ENCODE measurements at places on chromosomes 1 and 21.

GRCh38 chr1:176692988-176693696 is 230.2 kb downstream of the PAPPA2 start:
- no peak for DNase-seq

GRCh38 chr21:30620080-30620479 is 347 bp upstream of the KRTAP20-4 start:
- DNase-seq: no peak

DNA sequence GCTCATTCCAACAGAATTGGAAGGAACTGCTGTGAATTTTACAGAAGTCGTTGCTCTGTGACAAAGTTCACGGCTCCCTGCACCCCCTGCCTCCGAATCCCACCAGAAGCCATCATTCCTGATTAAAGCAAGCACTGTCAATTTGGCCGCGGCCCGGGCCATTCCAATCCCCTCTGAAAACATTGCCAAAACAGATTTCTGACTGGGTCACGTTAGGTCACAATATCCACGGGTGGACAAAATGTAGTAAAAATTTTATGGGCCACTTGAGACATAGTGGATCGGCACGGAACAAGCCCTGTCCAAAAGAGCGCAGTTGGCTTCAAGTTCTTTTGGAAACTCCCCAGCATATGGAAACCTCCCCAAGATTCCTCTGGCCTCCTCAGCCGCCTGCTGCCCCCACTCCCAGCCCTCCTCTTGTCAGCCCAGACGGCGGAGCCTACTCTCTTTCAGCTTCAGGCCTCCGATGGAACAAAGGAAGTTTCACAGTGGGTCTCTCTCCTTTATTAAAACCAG is 67.2 kb upstream of the IFNAR2 start:
- DNase-seq: peak; percentile 27

GRCh38 chr21:15195104-15195503 is 130.3 kb upstream of the NRIP1 start:
- no peak for DNase-seq

DNA sequence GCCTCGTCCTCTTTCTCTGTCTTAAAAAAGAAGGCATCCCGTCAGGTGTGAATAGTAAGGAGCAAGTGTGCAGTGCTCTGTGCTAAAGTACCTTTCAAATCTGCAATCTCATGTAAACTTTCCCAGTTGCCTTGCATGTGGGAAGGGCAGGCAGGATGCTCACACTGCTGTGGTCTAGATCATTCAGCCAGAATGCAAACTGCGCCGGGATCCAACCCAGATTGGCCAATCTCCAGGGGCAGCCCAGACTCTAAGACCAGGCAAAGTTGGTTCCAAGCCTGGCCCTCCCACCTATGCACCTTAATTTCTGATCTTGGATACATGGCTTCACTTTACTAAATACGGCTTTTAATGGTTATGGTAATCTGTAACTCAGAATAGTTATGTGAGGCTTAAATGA is 3.2 kb upstream of the MAP1LC3C start:
- no peak for DNase-seq

DNA sequence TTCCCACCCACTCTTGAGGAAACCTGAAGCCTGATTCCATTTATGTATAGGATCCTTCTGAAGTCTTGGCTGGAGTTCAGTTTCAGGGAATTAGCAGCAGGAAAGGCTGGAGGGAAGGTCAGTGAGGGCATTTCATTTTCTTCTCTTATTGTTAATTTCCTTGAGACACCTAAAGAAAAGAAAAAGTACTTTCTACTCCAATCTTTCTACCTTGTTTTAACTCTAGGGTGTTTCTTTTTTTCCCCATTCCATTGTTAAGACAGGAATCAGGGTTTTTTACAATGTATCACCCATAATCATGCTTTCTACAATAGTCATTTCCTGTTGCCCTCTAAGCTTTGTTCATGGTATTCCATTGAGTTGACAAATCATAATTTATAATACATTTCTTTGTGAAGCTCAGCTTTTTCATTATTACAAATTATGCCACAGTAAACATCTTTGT is 27.4 kb downstream of the SNRPE start:
- DNase-seq: no peak

- DNase-seq: no peak
These were observed 590.4 kb downstream of the PLPP3 start for GRCh38 chr1:55988963-55989452.

GRCh38 chr1:178609015-178609414 is 96.1 kb downstream of the TEX35 start:
- DNase-seq: no peak

DNA sequence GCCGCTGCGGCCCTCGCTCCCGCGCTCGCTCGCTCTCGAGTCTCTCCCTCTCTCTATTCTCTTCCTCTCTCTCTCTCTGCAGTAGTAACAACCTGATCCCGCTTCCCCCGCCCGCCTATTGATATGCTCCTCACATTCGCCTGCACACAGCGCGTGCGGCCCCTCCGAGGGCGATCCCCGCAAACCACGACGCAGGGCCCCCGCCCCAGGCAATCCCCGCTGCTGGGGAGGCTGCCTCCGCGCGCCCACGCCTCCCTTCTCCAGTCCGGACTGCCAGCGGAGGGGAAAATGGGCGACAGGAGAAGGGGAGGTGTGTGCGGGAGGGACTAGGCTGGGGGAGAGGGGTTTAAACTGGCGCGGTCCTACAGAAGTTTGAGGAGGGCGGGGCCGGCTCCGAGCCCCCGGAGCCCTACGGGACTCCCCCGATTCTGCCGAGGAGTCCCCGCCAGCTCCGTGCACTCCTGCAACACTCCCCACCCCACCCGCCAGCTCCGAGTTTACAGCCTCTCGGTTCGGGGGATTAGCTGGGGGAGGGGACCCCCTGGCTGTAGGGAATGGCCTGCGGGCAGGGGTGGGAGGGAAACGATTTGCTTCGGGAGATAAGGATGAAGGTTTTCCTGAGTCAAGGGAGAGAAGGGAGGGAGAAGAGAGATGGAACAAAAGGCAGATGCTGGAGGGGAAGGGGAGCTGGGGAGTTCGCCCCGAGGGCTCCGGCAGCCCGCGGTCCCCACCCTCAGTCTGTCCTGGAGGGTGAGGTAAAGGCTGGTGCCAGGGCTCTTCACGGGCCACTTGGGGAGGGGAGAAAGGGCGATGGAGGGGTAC is 66.6 kb downstream of the SYT2 start:
- no peak for DNase-seq

DNA sequence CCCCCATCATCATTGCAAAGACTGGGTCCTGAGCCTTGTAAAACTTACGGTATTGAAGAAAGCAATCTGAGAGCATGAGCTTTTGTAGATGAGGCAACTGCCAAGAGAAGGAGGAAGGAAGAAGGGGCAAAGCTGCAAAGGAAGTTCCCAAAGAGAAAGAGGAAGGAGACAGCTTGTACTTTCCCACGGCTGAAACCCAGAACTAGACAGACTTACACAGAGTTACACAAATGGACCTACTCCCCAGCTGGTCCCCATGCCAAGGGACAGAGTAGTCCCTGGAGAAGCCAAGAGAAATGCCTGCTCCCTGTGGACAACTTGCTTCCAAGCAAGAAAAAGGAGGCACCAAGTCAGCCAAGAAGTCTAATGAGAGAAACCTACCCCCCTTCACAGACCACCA is 22.6 kb downstream of the SLC5A9 start:
- DNase-seq: no peak

GRCh38 chr1:119086830-119087229 is 53.6 kb downstream of the WARS2 start:
- no peak for DNase-seq

DNA sequence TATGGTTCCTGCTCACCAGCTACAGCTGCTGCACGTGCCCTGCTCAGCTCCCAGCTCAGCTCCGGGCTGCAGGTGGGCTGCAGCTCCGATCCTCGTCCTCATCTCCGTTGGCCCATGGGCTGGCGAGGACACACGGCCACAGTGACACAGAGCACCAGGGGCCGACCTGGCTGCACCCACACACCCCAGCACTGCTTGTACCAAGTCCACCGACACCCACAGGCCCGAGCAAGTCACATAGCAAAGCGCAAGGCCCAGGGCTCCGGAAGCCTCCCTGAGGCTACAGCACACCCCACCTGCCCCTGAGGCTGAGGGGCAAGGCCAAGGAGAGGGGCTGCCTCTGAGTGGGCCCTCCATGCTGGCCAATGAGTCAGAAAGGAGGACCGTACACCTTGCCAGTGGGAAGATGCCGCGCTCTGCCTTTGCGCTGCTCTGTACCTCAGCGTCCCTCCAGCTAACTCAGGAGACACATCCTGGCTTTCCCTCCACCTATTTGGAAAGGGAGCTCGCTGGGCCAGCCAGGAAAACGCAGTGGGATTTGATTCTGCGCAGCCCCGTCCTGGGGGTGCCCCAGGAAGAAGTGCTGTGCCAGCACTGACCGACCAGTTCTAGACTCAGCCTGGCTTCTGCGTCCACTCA is 124.8 kb downstream of the SIK1 start:
- DNase-seq: no peak

GRCh38 chr1:17841944-17842343 is 86.8 kb downstream of the ACTL8 start:
- DNase-seq: no peak

DNA sequence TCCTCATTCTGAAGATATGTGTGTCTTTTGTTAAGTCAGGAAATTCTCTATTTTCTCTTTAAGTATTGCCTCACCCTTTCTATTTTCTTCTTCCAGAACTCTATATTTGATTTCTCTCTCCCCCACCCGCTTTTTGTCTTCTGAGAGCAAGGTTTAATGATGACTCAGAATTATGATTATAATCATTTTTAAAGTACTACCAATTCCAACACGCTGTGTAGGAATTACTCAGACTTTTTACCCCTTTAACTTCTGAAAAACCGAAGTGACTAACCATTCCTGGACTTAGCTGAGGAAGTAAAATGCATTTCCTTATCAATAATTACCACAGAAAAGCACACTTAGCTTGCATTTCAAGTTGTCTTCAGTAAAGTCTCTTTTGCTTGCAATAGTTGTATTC is 20.8 kb upstream of the SCYL3 start:
- no peak for DNase-seq

GRCh38 chr1:224406216-224406615 is 28.4 kb downstream of the WDR26 start:
- no peak for DNase-seq

DNA sequence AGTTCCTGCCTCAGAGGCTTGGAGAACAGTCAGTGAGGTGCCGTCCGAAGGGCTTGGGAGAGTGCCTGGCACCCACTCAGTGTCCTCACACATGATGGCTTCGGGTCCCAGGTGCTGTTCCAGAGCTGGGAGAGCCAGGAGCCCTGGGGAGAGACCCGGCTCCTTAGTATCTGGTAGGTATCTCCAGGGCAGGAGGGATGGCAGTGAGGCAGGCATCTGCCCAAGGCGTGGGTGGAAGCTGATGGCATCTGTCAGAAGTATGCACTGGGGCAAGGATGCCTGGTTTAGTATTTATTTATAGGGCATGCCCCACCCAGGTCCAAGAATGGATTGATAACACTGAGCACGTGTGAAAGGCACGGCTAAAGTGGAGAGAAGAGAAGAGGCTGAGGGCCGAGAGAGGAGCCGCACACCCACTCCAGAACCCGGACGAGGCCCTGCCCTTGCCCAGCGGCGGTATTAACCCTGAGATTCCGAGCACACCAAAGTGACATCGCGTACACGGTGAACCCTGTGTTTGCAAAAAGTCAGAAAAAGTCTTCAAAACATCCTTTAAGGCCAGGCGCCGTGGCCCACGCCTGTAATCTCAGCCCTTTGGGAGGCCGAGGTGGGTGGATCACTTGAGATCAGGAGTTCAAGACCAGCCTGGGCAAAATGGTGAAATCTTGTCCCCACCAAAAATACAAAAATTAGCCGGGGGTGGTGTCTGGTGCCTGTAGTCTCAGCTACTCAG is 2.4 kb downstream of the TP73 start:
- DNase-seq: no peak

GRCh38 chr1:6686294-6686693 is 15.3 kb downstream of the DNAJC11 start:
- no peak for DNase-seq

GRCh38 chr1:92990828-92991227 is 29.6 kb upstream of the DIPK1A start:
- DNase-seq: no peak

DNA sequence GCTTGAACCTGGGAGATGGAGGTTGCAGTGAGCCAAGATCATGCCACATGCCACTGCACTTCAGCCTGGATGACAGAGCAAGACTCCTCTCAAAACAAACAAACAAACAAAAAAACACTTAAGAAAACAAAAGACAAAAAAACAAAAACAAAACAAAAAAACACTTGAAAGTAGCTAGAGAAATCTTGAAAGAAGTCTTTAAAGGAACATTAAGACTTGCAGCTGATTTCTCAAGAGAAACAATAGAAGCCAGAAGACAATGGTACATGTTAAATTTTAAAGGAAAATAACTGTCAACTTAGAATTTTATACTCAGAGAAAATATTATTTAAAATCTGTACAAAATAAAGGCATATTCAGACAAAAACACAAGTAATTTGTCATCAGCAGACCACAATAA is 71.3 kb downstream of the HLX start:
- DNase-seq: no peak

DNA sequence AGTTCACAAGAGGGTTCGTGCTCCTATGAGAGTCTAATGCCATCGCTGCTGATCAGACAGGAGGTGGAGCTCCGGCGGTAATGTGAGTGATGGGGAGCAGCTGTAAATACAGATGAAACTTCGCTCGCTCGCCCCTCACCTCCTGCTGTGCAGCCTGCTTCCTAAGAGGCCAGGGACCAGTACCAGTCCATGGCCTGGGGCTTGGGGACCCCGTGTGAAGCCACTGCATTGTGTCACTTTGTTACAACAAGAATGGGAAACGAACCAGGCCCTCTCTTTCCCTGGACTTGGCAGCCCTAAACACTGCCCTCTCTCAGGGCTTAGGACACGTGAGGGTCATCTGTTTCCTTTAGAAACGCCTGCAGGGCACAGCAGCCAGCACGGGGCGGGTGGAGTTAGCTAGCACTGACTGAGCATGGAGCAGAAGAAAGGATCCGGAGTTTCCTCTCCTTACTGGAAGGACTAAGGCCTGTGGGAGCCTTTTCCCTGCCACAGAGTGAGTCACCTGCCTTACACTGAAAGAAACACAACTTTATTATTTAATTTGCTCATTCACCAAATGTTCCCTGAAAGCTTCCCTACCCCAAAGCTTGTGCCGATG is 185.2 kb upstream of the TMEM51 start:
- DNase-seq: no peak

DNA sequence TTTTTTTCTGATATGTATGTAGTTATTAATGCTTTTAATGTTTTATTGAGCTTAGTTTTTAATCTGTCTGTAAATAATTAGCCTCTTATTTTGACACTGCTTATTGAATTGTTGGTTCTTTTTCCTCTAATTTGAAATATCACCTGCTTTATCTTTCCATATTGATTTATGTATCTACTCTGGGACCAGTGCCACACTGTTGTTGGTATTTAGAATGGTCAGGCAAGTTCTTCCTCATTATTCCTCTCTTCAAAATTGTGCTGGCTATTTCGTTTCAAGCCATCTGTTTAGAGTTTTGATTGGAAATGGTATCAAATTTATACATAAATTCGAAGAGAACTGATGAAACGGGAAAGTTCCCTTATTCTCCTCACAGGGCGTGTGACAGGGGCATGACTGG is 96.8 kb upstream of the APP start:
- DNase-seq: no peak

- no peak for DNase-seq
These were observed 62.7 kb downstream of the PLPP3 start for GRCh38 chr1:56516539-56517252.
